ENCODE measurements at places on chromosomes 4 and X.

- DNase-seq: no peak
Measured at GRCh38 chr4:170089274-170089667, 485 bp downstream of the AADAT start.

- DNase-seq: no peak
Measured at GRCh38 chr4:168685136-168685809, 188.4 kb downstream of the PALLD start.

- no peak for DNase-seq
Measured at GRCh38 chr4:163610648-163611047, 116.2 kb downstream of the TMA16 start.

- DNase-seq: no peak
Measured at GRCh38 chrX:13607996-13608365, 38.6 kb downstream of the EGFL6 start.

- no peak for DNase-seq
Measured at GRCh38 chrX:20173313-20173712, 31.7 kb upstream of the EIF1AX start.

DNA sequence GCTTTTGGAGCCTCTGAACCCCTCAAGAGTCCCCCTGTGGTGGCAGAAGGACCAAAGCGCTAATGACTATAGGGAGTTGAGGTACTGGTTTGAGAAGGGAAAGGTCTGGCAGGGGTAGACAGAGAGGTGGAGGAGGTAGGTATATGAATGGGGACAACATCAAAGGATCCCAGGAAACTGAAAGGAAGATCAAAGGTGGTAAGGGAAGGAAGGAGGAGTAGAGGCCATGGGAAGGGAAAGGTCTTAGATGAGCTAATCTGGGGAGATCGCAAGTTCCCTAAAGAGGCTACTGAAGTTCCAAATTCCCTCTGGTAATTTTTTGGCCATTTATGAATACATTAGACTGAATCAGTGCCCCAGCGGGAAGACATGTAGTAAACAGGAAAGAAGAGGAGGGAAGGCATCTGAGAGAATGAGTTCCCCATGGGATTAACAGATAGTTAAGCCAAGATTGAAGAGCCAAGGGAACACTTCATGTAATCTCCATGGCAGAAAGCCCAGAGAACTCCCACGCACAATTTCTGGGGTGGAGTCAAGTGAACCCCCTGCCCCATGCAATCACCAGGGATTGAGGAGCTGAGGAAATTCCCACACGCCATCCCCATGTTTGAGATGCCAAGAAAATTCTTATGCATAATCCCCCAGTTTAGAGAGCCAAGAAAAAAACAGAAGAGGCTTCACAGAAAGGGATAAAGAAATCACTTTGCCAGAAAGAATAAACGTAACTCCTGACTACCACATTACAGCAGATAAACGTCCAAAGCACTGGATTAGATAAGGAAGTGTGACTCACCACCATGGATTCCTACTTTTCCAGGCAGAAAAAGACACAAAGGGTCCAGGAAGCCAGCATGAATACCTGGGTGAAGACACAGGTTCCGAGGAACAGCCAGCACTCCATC lies 25.8 kb downstream of the ZNF630 start:
- no peak for DNase-seq

- no peak for DNase-seq
Measured at GRCh38 chr4:104967034-104967401, 179.7 kb upstream of the TET2 start.

GRCh38 chr4:41460641-41461040 lies 77.3 kb upstream of the LIMCH1 start:
- DNase-seq: no peak

- DNase-seq: no peak
Measured at GRCh38 chr4:23991444-23991843, 101.6 kb upstream of the PPARGC1A start.

DNA sequence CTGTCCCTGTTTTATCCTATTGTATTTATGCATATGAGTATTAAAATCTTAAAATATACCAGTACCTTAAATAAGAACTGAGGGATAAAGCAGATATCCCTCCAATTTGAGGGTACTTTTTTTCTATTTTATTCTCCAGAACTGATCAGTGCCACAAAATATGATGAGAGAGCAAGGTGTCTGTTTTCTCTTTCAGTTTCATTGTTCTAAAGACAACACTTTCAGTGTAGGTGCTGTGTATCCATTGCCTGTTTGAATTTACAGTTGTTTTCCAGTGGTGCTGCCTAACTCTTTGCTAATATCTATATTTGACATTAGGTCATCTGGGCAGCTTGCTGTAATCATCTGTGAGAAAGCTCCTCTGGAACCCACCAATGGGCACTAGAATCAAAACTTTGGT lies 394.7 kb downstream of the IL1RAPL1 start:
- DNase-seq: no peak

DNA sequence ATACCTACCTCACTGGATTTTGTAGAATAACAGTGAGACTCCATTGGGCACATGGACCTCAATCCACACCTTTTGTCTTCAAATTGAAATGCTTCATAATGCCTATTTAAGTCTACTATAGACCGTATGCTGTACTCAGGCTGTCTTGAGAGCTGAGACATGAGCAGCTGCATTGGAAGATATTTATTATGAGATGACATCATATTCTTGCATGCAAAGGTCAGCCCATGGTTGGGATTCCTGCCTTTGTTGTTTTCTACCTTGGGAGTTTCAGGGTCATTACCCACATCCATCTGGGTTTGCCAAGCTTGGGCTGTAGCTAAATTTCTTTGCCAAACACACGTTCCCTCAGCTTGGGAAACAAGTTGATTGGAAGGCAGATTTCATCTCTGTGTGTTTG lies 33.2 kb upstream of the MAMLD1 start:
- DNase-seq: no peak

GRCh38 chr4:110501826-110502225 lies 25.9 kb downstream of the ENPEP start:
- no peak for DNase-seq

GRCh38 chr4:114811564-114812301 lies 213.1 kb downstream of the UGT8 start:
- no peak for DNase-seq

DNA sequence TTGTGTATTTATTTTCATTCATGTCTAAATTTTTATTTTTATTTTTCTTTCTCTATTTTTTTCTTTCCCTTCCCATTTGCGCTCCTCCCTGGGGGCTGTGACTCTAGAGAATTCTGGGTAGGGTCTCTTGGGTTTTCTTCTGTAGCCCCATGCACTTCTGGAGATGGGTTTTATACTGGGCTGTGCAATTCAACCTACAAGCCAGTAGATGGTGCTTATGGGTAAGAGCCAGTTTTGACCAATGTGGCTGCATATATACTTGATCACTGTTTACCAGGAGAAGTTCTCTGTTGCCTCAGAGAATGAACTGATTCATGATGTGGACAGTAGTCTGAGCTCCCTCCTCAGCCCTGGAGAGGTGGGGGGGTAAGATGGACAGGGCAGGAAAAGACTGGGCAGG lies 614.6 kb downstream of the PCDH19 start:
- DNase-seq: no peak

- no peak for DNase-seq
Measured at GRCh38 chr4:87243426-87244053, 23.1 kb upstream of the KLHL8 start.

DNA sequence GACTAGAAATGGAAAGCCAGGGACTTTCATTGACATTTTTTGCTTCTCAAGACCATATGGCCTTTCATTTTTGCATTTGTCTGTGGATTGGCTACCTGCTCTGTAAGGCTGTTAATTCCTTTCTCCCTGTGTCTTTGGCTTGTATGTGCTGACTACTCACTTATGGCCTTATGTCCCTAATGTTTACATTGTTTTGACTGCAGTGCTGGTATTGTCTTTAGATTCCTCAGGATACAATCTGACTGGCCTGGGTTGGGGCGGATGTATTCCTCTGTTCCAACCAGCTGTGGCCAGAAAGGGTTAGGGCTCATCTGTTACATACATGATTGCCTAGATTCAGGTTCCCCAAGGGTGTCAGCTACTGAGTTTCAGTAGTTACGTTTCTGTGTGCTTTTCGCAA lies 108.1 kb downstream of the RAPGEF2 start:
- no peak for DNase-seq

GRCh38 chr4:158530381-158530780 lies 8.7 kb downstream of the RXFP1 start:
- no peak for DNase-seq

DNA sequence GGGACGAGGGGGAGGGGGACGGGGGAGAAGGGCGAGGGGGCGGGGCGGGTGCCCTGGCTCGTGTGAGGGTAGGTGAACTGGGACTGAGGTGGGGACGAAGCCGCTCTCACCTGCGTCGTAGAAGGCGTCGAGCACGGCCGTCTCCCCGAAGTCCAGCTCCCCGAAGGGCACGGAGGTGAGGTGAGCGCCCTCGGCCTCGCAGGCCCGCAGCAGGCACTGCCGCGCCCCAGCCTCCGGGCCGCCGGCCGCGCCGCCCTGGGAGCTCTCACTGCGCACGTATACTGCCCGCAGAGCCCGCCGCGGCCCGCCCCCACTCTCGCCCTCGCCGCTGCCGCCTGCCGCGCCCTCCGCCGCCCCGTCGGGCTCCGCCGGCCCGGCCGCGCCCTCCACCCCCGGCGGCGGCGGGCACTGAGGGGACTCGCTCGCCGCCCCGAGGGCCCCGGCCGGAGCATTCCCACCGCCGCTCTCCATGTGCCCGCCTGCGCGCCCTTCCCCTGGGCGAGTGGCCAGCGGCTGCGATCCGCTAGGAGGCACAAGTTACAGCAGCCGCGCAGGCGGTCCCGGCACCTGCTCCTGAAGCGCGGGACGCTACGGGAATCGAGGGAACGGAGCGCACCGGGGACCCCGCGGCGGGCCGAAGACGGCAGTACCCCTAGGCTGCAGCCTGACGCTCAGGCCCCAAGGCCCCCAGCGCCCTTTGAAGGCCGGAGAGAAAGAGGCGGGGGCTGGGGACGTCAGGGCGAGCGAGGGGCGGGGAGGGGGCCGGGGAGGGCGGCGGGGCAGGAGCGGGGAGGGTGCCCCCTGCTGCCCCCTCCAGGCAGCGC lies at the start of gene MAP3K15:
MAP3K15 (minus strand) TSS at position 718 of the 824 bp plus-strand sequence; CDS start at position 471, 247 bp downstream.
- peak; percentile 3 for DNase-seq

DNA sequence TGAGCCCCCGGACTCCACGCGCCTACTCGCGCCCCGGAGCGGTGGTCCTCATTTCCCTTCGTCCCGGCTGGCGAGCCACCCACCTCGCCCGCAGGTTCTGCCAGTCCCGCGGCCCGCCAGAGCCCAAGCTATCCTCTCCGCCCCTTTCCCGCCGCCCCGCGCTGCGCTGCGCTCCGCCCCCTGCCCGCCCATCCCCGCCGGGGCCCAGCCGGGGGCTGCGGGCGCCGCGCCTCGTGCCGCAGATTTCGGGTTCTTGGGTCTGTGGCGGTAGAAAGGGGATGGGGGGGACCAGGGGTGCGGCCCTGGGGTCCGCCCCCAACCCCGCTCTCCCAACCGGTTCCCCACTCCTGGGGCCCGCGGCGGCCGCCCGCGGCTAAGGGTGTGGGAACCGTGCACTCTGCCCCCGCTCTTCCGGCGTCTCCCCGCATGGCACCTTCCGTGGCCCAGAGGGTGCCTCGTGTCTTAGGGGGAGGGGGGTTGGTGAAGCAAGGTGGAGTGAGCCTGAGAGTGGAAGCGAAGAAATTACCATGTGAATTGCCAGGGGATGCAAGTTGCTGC lies 650.8 kb upstream of the DIPK2B start:
- DNase-seq: peak; percentile 28

DNA sequence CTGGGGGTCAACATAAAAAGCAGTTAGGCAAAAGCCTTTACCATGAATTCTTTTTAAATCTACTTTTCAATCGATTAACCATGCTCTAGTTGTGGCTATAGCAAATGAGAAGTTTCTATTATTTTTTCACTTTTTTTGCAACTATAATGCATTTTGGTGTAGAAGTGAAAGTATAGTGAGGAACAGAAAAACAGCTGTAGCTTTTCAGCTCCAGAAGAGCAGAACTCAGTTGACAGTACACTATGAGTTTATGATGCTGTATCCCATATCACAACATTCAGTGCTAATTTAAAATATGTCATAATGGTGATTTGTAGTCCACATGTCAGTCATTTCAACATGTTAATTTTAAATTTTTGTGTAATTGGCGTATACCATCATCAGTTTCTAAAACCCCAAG lies 8.7 kb upstream of the MUC7 start:
- no peak for DNase-seq

DNA sequence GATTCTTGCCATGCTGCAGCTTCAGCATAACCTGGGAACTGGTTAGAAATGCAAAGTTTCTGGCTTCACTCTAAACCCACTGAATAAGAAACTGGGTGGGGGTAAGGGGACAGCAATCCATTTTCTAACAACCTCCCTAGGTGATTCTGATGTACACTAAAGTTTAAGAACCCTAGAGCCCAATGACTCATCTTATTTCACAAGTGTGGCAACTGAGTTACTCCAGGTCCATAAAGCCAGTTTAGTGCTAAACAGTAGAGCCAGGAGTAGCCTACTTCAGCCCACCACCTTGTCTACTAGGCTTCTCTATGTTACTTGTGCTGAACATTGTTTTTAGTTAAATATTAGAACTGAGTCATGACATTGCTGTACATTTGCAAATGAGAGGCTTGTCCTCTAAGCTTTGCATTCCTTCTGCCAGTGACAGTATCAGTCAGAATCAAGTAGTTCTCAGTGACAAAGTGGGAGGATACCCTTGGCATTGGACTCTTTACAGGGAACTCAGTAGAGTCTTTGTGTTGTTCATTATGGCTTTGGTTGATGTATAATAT lies 518.0 kb downstream of the RPA4 start:
- no peak for DNase-seq

- peak; percentile 51 for DNase-seq
Measured at GRCh38 chrX:10189317-10190268, 32.8 kb downstream of the CLCN4 start.

DNA sequence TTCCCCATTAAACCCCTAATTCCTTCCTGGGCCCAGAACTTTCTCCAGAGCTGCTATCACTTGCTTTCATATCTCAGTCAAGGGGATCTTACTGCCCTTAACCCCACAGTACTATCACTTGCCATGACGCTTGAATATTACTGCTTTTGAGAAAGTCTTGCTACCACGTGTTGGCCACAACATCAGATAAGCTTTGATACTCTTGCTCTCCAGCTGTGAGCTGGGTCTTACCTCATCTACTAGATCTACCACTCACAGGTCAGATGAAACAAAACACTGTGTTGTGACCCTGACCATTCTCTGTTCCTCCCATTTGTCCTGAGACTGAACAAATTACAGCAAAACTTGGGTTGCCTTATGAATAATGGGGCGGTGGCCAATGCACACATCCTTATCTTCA lies 12.1 kb upstream of the TAPT1 start:
- DNase-seq: no peak
